ENCODE measurements at places on chromosomes 2 and 18.

DNA sequence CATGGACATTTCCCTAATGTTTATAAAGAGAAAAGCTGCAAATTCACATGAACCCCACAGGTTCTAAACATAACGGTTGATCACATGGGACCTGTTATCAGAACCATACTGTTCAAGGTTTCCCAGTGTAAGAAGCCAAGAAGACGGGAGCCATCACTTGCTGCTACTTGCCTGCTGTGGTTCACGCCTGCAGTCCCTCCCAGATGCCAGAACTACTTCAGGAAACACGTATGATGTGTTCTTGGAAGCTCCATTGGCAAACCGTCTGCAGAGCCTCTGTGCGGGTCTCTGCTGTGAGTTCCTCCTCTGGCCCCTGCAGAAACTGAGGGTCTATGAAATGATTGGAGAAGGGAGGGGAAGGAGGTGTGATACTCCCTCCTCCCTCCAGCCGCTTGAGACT lies 75.2 kb downstream of the CABLES1 start:
- no peak for DNase-seq

DNA sequence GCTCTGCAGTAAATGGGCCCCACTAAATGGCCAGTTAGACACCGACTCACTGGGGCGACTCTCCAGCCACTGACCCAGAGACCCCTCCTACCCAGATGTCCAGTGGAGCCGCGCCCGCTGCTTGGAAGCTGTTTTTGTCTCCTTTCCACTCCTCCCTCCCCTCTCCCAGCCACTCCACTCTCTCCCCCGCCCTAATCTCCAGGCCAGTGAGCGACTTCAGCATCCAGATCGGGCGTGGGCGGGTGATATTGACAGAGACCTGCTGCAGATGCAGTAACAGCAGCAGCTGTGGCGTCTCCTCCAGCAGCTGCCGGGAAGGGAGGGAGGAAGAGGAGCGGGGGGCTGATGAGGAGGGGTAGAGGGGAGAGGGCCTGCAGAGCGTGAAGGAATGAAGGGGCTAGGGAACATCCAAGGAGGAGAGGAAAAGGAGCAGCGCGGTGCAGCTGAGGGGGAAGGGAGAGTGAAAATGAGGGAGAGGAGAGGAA lies at the start of gene SCN7A:
Gene SCN7A, minus strand, starts transcription at position 110 of the 485 bp plus-strand sequence. CDS start 16,553 bp downstream, outside the sequence.
- no peak for DNase-seq

- DNase-seq = no peak
These were observed 6.5 kb downstream of the CNDP1 start for GRCh38 chr18:74540652-74541421.

DNA sequence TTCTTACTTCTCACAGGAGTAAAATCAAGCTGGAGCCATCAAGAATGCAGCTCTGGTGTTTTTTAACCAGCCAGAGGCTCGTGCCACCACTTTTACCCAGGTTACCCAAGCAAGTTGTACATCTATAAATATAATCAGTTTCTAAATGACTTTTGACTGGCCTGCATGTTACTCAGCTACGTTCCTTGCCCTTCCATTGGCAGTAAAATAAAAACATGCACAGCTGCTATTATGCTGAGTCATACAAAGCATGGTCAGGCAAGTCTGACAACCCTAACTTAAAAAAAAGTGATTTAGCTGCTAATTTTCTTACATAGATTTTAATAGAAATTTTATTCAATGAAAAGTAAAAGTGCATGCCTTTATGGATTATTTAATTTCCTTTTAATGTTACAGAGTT lies 111.7 kb upstream of the CSRNP3 start:
- no peak for DNase-seq

- no peak for DNase-seq
These were observed 346.1 kb upstream of the SMIM21 start for GRCh38 chr18:75773618-75774017.

GRCh38 chr2:43707255-43708015 lies 31.2 kb upstream of the C1GALT1C1L start:
- DNase-seq = no peak

DNA sequence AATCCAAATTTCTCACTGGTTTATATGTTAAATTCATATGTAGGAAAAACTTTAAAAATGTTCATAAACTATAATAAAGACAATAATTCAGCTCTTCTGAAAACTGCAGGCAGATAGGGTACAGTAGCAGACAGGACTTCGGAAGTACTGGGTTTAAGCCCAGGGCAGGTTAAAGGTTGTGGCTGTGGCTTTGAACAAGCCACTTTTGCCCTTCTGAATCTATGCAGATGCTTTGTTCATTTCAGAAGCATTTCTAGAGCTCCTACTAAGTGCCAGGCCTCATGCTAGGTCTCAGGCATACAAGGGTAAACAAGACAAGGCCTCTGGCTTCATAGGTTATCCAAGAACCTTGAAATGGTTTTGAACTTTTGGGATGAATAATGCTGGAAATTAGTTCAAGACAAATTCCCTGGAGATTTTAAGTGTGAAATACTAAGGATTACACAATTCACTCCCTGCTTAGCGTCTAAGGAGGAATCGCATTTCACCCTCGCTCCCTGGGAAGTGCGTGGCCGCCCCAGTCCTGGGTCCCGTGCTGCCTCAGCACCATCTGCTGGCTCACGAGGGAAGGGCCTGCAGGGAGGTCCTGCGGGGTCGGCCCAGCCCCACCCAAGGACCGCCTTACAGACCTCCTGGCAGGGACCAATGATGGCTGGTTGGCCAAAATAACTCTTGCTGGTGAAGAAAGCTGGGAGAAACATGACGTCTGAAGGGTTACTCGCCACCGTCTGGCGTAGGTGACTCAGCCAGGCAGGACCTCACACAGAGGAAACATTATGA lies 67.7 kb upstream of the L3MBTL4 start:
- no peak for DNase-seq

GRCh38 chr2:217166241-217166850 lies 306.5 kb upstream of the TNP1 start:
- DNase-seq = peak; percentile 13

Measured in HuH-7.5 (cell line).